A172 (cell line): ENCODE measurements at places on chromosomes 7 and 10. TPM values are rescaled to one million over a fixed set of nuclear protein-coding genes. Genes with fewer than 3 reads are reported as not detected.

DNA sequence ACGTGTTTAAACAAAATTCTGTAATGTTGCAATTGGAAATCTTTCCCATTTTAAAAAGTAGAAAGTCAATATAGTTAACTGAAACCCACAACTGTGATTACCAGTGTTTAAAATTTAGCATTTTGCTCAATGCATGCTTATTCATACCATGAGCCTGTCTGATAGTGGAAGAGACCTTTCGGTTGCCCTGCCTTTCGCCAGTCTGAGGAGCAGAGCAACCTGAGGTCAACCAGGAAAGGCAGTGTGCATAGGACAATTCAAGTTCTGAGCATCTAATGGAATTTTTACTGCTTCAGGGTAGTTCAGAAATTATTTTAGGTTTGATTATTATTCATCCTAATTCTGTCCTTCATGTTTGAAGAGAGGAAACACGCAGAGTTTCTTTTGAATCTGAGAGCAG is 100.8 kb downstream of the CUBN start:
- no peak for DNase-seq

GRCh38 chr10:122504610-122504950 is 43.2 kb downstream of the HTRA1 start:
- DNase-seq: peak; percentile 75

UCMA gene
- total RNA-seq: not detected in 2 replicates

DNA sequence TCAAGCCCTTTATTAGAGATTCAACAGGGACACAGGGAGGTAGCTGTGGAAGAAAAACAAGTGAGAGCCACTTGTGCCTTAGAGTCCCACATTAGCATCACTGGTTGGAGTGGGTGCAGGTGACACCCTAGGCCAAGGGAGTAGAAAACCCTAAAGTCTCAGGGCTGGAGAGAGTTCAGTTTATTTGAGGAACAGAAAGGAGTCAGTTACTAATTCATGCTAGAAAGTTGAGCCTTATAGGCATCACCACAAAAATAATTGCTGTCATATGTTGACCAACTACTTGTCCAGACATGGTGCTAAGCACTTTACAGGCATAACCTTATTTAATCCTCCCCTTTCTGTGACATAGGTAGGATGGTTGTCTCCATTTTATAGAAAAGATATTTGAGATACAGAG is 20.9 kb upstream of the ACSL5 start:
- DNase-seq: no peak
